ENCODE measurements at places on chromosomes 2 and 18.

DNA sequence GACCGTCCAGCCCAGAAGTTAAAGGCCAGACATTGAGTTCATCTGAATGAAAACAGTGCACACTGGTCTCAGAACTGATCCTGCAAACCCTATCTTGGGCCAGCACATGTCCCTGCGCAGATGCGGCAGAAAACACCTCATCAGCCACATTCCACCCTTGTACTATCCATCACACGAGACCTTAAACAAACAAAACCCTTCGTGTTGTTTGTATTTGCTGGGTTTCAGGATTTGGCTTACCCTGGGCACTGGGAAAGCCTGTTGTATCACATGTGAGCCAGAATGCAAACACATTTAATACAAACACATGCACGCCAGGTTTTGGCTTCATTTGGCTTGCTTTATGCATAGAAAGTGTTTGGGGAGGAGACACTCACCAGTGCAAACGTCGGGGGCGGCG, 12.5 kb downstream of the WIPF1 start:
- DNase-seq = no peak

- no peak for DNase-seq
Observed at GRCh38 chr2:109392816-109393661, 220.7 kb downstream of the SEPTIN10 start.

- DNase-seq = no peak
Observed at GRCh38 chr2:180980943-180981911, 822 bp downstream of the UBE2E3 start.

GRCh38 chr2:6934345-6934744, 17.1 kb downstream of the RNF144A start:
- no peak for DNase-seq

GRCh38 chr2:120265006-120265405, 12.4 kb downstream of the RALB start:
- DNase-seq = no peak

- no peak for DNase-seq
Observed at GRCh38 chr2:208570851-208571763, 164.5 kb downstream of the PTH2R start.

GRCh38 chr18:5132987-5133386, 64.1 kb downstream of the AKAIN1 start:
- no peak for DNase-seq

DNA sequence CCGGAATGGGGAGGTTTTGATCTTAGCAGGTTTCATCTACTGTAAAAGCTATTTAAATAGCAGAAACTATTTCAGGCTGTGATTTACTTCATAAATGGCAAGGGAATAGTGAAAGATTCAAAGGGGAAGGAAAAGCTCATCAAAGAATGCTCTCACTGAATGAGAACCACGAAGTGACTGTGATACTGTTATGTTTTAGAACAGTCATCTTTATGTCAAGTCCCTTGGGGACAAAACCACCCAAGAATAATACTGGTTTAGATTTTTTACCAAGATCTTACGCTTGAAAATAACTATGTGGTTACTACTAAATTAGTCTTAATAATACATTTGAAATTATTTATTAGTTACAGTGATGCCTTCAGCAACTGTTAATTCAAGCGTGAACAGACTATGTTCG, 28.1 kb downstream of the FARSB start:
- DNase-seq = no peak

DNA sequence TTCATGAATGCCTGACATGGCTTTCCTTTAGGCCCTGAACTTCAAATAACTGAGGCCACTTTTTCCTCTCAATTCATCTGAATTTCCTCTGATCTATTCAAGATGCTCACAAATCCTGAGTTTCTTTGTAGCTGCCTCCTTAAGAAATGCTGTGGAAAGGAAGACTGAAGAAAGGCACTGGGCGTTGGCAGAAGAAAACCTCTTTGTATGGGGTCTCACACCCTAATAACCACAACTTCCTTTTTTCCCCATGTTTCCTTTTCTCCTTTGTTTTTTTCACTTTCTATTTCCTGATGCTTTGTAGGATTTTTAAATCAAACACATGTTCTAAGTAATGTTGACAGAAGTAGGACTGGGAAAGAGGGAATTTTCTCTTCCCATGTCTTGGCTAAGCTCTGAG, 447.4 kb downstream of the CMPK2 start:
- DNase-seq = no peak

DNA sequence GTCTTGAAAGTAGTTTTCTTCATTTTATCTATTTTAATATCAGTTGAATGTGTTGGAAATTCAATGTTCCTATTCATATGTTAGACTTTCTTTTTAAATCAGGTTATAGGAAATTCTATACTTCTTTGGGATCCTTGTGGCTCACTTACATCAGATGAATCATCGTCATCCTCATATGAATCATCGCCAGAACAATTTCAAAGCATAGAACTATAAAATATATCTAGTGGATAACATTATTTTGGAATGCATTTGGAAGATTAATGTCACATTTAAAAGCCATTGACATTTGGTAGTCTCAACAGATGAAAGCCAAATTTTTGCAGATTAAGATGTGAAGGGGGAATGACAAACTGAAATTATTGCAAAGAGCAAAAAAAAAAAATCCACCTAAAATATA, 94.1 kb downstream of the FAM161A start:
- no peak for DNase-seq

GRCh38 chr18:65607161-65607560, 143.7 kb upstream of the CDH7 start:
- no peak for DNase-seq
